ENCODE measurements at places on chromosomes 6 and 20.

DNA sequence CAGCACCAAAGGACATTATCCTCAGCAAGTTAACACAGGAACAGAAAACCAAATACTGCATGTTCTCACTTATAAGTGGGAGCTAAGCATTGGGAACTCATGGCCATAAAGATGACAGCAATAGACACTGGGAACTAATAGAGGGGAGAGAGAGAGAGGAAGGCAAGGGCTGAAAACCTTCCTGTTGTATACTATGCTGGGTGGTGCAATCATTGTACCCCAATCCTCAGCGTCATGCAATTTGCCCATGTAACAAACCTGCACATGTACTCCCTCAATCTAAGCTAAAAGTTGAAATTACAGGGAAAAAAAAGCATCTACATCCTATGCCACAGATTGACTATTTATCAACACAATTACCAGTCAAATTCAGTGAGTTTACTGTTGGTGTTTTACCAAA, 20.0 kb upstream of the VNN1 start:
- no peak for DNase-seq

GRCh38 chr6:11930240-11930639, 81.9 kb upstream of the HIVEP1 start:
- DNase-seq: no peak

DNA sequence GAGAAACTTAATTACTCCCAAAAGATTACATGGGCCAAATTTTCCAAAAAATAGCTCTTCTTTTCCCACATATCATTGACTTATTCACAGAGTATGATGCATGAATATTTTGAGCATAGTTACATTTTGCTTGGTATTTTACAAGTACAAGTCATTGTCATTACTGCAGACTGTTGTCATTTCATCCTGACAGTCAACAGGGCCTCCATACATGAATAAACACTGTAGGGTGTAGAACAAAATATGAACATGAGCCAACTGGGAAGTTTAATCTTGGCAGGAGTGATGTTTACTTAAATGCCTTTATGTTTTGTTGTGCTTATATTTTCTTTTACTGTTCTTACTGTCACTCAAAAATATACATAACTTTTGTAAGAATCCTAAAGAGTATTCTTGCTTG, 340.7 kb downstream of the ADGRB3 start:
- no peak for DNase-seq

GRCh38 chr20:43803276-43803675, 76.5 kb upstream of the GTSF1L start:
- DNase-seq: no peak

DNA sequence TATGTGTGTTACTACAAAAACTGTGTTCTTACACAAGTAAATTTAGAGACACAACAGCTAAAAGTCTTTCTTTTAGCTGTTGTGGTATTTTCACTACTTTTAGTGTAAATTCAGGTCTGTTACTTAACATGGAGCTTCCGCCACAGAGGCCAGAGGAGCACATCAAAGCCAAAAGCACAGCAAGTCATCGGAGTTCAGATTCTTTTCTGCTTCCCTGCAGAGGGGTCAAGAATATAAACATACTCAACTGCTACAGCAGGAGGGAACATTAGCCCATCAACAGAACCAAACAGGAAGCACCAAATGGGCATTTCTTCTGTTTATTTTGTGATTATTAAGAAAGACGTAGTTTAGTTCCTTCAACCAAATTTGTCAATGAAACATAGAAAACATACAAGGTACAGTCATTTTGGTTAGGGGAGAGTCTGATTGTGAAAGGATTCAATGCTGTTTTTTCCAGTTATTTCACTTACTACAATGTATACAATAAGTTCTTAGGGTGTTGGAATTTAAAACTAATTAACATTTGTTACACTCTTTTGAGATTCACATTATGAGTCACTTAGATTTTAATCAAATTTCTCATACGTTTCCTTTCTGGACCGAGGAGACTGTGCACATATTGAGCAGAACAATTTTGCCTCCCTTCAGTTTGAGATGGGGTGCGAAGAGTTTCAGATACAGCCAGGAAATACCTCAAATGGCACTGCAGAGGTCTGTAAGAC, 42.8 kb upstream of the DSE start:
- no peak for DNase-seq

- no peak for DNase-seq
Measured at GRCh38 chr6:115983998-115984397, 76.7 kb downstream of the FRK start.

Data from stimulated activated CD4-positive, alpha-beta T cell treated with anti-CD3 and anti-CD28 coated beads, Interleukin-15, amount 100 ng/mL, for 1 hour (primary cell).